T-helper 17 cell (primary cell): ENCODE measurements at places on chromosomes 5 and 9. TPM values are rescaled to one million over a fixed set of nuclear protein-coding genes. Genes with fewer than 3 reads are reported as not detected.

APBA1 gene
- total RNA-seq = 0.31 TPM

TXNDC8 gene
- not detected for total RNA-seq

CD14 gene
- total RNA-seq = 1.4 TPM

LTC4S gene
- total RNA-seq = 6.4 TPM

NCBP1 gene
- total RNA-seq = 31.6 TPM

CBY3 gene
- total RNA-seq = not detected

DNA sequence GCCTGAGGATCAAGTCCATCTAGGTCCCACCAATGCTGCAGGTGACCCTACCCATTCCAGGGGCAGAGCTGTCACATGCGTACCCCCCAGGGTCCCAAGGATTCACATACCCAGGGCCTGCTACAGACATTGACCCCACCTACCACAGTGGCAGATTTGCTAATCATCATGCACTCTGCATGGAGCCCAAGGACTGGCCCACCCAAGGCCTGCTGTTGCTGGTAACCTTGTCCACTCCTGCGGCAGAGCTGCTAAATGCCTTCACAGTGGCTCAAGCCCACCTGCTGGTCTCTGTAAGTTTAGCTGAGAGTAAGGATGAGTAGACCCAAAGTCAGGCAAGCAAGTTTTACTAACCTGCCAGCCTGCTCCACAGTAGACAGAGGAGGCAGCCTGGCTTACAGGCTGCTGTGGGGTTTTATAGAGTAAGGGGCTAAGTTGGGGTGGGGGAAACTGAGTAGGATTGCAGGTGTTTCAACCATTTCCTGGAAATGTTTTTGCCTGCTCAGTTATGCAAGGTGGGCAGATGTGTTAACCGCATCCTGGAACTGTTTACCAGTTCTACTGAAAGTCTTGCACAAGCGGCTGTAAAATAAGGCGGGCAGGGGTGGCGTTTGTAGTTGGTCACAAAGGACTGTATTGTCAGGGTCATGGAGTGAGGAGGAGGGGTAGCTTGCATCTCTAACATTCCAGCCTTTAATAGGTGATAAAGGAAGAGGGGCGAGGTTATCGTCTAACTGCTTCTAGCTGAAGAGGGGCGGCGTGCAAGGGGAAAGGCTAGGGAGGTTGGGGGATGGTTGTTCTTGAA is 2163.5 kb upstream of the WWC1 start:
- no peak for DNase-seq

- DNase-seq = no peak
These were observed 56.2 kb downstream of the GAS1 start for GRCh38 chr9:86891091-86891490.

DNA sequence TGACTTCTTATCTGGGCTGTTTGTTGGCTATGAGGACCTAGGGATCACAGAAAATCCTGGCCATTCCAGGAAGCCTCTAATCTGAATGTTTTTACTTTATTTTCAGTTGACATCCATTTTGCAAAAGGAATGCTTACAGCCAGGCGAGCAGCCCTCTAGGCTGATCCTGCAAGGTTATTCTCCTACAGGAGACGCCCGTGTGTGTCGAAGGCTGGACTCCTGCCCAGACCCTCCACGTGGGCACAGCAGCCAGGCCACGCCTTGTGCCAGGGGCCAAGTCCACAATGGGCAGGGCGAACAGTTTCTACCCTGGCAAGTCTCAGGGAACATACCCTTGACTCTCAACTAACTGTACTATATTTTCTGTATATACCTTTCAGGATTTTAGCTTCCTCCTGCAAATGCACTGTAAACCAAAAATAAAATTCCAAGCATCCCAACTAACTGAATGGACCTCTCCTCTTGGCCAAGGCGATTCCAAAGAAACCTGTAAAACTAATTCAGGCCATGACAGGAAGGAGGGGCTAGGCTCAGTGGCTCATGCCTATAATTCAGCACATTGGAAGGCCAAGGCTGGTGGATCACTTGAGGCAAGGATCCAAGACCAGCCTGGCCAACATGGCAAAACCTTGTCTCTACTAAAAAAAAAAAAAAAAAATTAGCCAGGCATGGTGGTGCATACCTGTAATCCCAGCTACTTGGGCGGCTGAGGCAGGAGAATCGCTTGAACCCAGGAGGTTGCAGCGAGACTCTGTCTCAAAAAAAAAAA is 5.7 kb downstream of the CMBL start:
- DNase-seq = no peak

DNA sequence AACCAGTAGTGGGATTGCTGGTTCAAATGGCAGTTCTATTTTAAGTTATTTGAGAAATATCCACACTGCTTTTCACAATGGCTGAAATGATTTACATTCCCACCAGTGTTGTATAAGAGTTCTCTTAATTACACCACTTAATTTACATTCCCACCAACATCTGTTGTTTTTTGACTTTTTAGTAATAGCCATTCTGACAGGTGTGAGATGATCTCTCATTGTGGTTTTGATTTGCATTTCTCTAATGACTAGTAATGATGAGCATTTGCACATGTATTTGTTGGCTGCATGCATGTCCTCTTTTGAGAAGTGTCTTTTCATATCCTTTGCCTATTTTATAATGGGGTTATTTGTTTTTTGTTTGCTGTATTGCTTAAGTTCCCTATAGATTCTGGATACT is 688.3 kb downstream of the PRR16 start:
- DNase-seq = no peak

GRCh38 chr5:146751781-146752401 is 126.7 kb downstream of the PPP2R2B start:
- peak; percentile 19 for DNase-seq

- DNase-seq = no peak
These were observed 23.0 kb upstream of the MEIKIN start for GRCh38 chr5:131968396-131968954.

DNA sequence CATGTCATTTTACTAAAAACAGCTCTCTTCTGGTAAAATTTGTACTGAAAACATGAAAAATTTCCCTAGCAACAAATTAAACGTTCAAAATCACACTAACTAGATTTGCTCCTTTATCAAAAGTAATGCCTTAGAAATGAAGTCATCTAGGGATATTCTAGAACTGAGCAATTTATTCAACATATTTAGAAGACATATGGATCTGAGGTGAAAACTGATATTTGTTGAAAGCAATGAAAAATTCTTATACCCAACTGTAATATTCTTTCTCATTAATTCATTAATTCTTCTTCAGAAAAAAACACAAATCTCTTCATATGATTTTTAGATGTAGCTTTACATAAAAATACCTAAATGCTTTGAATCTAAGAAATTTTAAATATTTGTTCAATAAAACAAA is 604.9 kb downstream of the NR2F1-AS1 start:
- no peak for DNase-seq

DNA sequence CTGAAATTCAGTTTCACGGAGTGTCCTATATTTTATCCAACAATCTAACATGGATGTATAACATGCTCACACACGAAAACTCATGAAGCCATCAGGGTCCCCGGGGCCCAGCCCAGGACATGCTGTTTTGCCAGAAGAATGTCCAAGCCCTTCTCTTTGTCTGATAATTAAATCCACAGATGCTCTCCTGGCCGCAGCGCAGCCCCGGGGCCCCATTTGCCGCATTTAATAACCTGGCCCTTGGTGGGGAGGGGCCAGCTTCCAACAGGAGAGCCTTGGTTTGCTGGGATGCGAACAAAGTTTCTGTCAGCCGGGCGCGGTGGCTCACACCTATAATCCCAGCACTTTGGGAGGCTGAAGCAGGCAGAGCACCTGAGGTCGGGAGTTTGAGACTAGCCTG is 30.0 kb downstream of the PLPP7 start:
- no peak for DNase-seq

DNA sequence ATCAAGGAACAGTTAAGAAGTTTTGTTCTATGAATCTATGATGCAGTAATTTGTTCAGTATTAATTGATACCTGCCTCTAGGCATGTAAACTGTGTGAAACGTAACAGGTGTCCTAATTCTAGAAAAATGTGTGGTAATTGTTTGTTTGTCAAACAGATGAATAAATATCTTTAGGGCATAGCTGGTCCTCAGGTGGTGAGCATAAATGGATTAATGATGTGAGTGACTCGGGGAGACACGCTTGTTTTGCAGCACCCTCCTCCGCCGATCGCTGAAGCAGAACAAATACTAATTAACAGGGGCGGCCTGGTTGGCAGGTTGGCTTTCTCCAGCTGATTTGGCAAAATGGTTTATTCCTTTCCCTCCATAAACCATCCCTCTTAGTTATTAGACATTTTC is 88.8 kb downstream of the TLE4 start:
- DNase-seq = no peak

- no peak for DNase-seq
These were observed 143.3 kb upstream of the IRX2 start for GRCh38 chr5:2894736-2895135.

DNA sequence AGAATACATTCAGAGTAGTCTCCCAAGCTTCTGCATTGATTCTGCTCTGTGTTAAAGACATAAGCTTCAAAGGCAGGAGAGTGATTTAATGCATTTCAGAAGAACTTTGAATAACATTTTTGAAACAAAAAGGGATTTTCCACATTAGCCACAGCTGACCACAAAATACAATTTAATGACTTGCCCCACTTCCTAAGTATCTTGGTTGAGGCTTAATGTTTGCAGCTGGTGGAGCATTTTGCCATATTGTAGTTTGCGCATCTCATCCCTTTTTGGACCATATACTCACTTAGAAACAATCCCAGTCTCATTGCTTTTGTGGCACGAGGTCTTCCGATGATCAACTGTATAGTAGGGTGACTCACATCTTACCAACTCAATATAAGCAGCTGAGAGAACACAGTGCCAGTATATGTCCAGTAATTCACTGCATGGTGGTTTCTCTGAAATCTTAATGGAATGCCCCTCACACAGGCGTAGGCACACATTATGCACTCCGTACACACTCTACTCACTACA is 455.8 kb upstream of the PTGER4 start:
- DNase-seq = no peak

GRCh38 chr9:127282611-127283010 is 18.0 kb downstream of the GARNL3 start:
- DNase-seq = no peak

- DNase-seq = peak; percentile 69
These were observed 52.4 kb downstream of the USP20 start for GRCh38 chr9:129887334-129888292.

DNA sequence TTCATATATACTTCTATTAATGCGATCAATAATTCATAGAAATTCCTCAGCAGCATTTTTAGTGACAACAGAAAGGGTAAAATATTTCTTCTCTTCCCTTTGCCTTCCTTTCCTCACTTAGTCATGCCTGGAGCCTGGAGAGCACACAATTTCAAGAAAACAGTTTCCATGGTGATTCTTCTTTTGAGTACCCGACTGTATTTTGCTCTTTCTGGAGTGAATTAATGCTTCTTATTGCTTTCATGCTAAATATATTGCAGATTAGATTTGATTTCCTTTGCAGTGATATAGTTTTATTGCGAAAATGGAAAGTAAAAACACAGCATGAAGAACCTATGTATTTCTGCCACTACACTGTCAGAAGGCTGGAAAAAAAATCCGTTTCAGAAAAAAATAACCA is 153.5 kb downstream of the PPP2R2B start:
- DNase-seq = no peak

GRCh38 chr9:33458444-33458843 is 11.1 kb upstream of the AQP3 start:
- peak; percentile 32 for DNase-seq

DNA sequence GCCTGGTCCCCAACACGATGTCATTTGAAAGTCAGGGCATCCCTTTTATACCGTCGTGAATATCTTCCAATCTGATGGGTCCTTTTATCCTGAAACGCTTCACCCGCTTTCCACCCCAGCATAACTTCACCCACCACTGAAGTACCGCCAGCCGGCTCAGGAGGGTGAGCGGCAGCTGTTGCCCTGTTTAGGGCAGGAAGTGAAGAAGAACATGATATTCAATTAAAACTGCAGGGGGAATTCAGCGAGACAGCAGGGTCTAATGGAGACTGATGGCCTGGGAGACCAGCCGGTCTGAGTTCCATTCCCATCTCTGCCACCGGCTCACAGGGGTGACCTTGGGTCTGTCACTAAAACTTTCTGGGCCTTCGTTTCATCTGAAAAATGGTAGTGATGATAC is 68.2 kb upstream of the EGFLAM start:
- no peak for DNase-seq

GRCh38 chr9:69371001-69371400 is 46.0 kb downstream of the ENTREP1 start:
- DNase-seq = no peak

GRCh38 chr5:6446626-6447309 is 1.9 kb upstream of the UBE2QL1 start:
- DNase-seq = no peak

GRCh38 chr9:93525476-93525875 is 50.9 kb upstream of the PHF2 start:
- DNase-seq = no peak

- DNase-seq = no peak
These were observed 175.9 kb downstream of the NSG2 start for GRCh38 chr5:174221436-174221835.

GRCh38 chr9:21754741-21755140 is 47.7 kb upstream of the MTAP start:
- DNase-seq = no peak

DNA sequence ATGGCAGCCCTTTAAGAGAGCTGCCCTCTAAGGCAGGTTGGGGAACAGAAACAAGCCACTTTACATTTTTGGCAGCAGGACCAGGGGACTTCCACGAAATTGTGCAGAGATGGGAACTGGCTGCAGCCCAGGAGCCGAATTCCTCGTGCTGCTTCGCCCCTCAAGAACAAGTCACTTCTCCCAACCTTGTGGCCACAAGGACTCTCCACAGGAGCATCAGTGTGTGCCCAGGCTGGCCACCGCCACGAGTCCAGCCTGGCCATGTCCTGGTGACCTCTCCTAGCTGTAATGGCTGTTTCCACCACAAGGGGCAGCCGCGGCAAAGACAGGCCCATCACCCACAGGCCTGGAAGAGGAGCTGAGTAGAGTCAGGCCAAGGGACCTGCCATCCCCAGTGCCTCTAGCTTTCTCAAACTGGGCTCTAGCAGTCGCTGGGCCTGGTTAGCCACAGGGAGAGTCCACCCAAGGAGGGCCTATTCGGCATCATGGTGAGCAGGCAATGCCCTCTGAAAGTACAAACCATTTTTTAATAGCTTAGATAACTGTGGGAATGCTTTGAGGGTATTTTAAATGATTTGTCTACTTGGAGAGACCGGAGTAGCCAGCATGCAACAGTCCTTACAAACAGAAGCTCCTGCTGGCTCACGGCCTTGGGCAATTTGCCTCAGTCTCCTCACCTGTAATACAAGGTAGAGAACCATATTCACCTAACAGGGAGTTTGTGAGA is 129.0 kb downstream of the COL23A1 start:
- no peak for DNase-seq

DNA sequence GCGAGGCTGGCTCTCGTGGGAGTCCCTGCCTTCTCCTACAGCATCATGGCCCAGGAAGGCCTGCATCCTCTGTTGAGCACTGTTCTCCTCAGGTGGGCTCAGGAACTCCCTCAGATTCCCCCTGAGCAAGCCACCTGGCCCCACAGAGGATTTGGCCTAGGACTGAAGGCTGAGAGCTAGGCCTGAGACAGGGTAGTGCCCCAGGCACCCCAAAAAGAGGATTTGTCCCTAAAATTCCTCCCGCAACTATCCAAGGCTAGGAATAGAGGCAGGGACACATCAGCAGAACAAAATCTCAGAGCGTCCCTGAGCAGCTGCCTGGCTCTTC is 11.0 kb upstream of the IRF1 start:
- DNase-seq = no peak
